ENCODE measurements at places on chromosomes 11 and 22. TPM values are rescaled to one million over a fixed set of nuclear protein-coding genes. Genes with fewer than 3 reads are reported as not detected.

The PACSIN3 gene
- 1.1 TPM for total RNA-seq

The OR5P2 gene
- not detected for total RNA-seq

The CRYBB3 gene
- total RNA-seq: not detected

The TUBA8 gene
- total RNA-seq: 3.0 TPM

The TREH gene
- total RNA-seq: not detected

The SUSD2 gene
- 0.14 TPM for total RNA-seq

The ANO9 gene
- total RNA-seq: 1.4 TPM

The OR51B4 gene
- not detected for total RNA-seq

The OR2AT4 gene
- total RNA-seq: 0.04 TPM

The H19 gene
- total RNA-seq: 65.5 TPM

The TMEM191B gene
- total RNA-seq: 0.32 TPM
